ENCODE measurements at places on chromosomes 16 and 17. TPM values are rescaled to one million over a fixed set of nuclear protein-coding genes. Genes with fewer than 3 reads are reported as not detected.

GRCh38 chr17:8128125-8128784 lies 4.3 kb upstream of the HES7 start:
- no peak for DNase-seq

DNA sequence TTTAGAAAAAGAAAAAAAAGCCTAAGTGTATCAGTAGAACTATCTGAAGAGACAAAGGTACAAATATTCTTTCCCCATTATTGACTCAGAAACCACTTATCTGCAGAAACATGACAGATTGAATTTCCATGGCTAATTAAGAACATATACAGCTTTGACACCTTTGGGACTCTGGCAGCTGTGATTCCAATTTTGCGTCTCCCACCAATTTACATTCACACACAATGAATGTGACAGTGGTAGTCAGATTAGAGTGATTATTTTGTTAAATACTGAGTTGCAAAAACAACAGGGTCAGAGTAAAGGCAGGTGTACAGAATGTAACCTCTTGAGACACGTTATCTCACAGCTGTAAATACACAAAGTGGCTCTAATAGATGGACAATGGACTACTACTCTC lies 5.3 kb upstream of the PPM1D start:
- no peak for DNase-seq

DNA sequence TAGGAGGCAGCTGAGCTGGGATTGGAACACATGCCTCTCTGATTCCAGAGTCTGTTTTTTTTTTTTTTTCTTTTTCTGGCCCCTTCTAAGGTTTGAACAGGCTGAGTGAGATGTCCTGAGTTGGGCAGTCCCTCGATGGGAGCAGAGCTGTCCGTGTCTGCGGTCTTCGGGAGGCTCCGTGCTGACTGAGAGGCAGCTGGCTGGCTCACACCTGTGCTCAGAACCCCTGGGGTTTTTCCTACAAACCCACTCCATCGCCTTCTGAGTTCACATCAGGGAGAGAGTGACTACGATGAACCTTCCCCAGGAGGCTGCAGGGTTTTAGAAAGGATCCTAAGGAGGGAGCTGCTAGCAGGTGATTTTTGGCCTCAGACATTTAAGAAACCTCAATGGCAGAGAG lies 92.5 kb downstream of the IRF8 start:
- no peak for DNase-seq

DNA sequence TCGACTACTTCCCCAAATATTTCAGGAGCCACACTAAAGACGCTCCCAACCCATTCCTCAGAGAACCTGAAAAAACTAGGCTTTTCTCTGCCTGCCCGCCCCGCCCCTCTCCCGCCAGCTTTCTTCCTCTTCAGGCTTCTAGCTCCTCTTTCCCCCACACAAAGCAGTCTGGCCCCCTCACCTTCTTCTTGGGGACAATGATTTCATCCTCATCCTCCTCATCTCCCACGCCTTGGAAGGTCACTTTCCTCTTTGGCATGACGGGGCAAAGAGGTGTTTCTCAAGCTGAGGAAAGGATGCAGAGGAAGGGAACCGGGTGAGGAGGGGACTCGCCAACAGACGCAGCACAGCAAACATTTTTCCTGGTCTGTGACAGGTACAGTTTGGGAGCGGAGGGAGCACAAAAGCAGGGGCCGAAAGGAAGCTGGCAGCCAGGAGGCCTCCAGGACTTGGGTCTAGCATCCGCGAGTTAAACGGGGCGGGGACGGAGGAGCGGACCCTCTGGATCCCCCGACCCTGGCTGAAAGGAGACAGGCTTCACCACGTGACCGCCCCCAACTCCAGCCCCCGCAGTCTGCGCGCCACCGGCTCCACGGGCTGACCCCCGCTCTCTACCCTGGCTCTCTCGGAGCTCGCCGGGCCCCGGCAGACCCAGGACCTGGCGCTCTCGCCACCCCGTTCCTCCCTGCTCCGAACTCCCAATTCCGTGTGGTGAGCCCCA lies 525 bp downstream of the CD2BP2 start:
- DNase-seq: no peak

GRCh38 chr17:17351356-17351891 lies 48.3 kb downstream of the NT5M start:
- peak; percentile 97 for DNase-seq

SERPINF2 gene
- not detected for total RNA-seq

DNA sequence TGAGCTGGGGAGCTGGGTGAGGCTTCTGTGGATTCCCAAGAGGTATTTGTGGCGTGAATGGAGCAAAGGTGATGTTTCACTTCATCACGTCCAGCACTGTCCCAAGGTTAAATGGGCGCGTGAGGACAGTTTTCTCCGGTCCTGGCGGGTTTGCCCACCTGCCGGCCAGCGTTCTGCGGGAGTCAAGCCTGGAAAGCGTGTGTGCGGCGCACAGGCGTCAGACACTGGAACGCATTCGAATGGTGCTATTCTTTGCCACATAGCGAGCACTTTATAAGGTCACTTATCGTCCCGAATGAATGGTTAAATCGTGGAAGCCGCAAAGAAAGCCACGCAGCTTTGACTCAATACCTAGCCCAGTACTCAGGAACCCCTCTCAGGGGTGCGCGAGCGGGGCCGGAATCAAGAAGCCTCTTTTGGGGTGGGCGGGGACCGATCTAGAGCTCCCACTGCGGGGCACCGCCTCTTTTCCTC lies 446 bp upstream of the PSMD11 start:
- no peak for DNase-seq

DNA sequence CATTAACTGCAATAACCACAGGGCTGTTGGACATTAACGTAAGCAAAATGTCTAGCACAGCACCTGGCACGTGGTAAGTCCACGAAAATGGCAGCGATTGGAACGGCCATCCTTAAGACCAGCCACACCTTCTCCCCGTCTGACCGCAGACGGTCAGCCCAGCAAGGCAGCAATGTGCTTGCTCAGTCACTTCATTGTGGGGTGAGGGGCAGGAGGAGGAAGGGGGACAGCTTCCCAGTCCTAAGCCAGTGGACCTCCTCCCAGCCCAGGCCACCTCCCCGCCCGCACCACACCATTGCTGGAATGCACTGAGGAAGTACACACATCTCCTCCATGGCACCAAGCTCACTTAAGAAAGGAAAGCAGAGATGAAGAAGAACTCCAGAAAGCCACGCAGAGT lies 8.6 kb upstream of the MYLK3 start:
- DNase-seq: no peak

MPP2 gene
- total RNA-seq: 16.3 TPM

DNA sequence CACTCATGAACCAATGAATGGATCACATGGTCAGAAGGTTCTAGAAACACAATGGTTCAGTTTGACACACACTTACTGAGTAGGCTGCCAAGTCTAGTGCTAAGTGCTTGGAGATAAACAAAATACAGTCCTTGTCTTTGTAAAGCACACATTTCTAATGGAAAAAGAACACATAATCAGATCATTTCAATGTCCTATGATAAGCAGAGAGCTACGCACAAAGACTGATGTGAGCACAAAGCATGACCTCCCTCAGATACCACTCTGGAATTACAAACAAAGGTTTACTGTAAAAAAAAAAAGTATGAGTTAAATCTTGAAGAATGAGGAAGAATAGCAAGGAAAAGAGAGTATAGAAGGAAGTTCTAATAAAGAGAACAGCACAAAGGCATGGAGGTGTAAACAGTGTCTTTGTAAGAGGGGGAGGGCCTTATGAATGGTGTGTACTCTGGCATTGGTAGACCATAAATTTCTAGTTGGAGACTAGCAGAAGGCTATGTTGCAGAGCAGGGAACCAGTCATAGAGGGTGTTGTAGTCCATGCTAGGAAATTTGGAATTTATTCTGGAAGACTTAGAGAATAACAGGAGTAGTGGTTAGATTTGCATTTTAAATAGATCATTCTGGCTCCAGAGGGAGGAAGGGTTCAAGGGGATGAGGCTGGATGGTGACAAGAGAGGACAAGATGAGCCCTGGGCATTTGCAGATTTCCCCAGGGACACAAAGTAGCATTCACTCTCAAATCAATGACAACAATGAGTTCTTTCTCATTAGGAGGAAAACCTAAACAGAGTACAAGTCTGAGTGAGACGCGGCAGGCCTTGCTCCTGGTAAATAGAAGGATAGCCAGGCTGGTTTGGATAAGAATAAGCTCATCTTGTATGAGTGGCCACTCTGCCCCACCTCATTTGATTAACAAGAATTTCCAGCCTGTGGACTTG lies 468.0 kb downstream of the TOX3 start:
- DNase-seq: no peak

DNA sequence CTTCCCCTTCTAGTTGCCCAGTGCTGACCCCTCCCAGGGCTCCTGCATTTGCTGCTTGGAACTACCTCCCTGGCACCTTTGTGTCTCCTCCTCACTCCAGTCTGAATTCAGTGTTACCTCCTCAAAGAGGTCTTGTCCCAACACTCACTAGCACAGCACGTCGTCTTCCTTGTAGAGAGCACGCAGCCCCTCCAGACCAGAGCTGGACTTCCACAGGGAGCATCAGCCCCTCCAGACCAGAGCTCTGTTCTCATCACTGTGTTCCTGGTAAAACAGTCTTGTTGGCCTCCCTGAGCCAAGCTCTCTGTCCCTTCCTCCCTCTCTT lies 27.8 kb upstream of the MGAT5B start:
- DNase-seq: no peak

CD300LB gene
- total RNA-seq: not detected

PABPN1L gene
- total RNA-seq: 0.25 TPM

DNA sequence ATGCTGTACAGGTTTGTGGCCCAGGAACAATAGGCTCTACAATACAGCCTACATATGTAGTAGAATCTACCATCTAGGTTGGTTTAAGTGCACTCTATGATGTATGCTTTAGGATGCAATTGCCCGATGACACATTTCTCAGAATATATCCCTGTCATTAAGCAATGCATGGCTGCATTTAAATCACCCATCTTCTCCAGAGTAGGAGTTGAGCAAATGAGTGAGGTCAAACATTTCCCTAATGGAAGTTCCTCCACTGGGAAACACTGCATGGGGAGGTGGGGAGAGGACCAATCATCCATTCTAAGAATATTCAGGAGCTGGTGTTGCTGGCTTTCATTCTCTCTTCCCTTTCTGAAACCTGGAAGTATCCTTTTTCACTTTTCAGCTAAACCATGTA lies 2.0 kb upstream of the PCTP start:
- no peak for DNase-seq

CCL1 gene
- not detected for total RNA-seq

DNA sequence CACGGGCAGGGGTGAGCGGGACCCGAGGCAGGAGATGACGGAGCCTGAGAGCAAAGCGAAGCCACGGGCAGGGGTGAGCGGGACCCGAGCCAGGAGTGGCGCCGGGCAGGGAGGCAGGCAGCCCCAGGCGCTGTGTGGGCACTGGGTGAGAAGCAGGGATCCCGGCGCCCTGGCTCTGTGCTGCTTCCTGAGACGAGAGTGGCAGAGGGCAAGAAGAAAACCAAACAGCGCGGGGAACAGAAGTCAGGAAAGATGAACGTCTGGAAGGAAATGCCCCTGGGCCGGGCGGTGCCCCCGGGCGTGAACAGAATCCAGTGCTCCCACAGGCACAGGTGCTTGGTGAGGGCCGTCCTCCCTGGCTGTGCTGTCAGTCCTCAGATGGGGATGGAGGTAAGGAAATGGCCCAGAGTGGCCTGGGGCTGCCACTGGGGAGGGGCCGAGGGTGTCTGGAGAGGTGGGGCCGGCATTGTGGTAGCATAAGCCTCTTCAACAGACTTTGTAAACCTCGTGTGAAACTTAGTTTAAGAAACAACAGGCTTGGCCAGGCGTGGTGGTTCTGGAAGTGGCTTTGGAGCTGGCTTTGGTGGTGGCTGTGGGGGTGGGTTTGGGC lies 9.8 kb downstream of the ASPSCR1 start:
- DNase-seq: no peak

DNA sequence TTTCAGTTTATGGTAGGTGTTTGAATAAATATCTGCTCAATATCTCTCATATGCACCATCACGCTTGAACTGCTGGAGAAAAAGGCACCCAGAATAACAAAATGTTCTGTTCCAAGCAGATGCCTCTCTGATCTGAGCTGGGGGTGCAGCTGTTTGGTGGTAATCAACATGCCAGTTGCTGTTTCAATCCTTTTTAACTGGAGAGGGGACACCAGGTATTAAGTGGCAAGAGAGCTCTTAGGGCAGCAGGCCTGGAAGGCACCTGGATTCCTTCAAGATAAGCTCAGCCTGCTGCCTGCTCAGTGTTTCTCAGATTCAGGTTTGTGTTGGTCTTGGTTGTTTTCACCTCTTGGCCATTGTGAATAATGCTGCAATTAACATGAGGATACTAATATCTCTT lies 27.2 kb upstream of the VAT1L start:
- DNase-seq: no peak

PLD6 gene
- 26.0 TPM for total RNA-seq

Data from SJCRH30 (cell line).